ENCODE measurements at places on chromosomes 5 and 9. TPM values are rescaled to one million over a fixed set of nuclear protein-coding genes. Genes with fewer than 3 reads are reported as not detected.

GRCh38 chr9:105074491-105074890 lies 146.5 kb upstream of the ABCA1 start:
- no peak for DNase-seq

DNA sequence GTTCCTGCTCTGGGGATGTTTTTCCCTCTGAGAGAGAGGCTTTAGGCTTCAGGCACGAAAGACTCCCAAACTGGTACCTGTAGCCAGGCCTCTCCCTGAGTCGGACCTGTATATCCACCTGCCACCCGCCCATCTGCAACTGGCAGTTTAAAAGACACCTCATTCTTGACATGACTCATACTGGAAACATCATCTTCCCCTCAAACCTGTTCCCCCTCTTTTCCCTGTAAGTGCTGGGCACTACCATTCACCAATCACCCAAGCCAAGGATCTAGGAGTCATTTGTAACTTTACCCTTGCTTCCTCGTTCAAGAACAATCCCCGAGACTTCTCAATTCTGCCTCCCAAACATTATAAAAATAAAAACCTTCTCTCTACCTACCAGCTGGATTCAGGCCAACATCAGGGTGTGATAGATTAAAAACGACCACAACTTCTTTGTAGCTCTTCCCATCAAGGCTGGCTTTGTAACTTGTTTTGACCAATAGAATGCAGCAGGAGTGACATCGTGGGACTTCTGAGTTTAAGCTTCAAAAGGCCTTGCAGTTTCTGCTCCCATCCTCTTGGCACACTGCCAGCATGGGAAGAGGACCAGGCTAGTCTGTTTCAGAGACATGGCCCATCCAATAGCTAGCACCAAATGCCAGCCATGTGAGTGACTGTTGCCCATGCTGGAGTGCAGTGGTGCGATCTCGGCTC lies 1.8 kb upstream of the WDR31 start:
- DNase-seq, result no peak

MARCOL gene
- not detected for total RNA-seq

MAML1 gene
- 13.8 TPM for total RNA-seq

GRCh38 chr5:35617435-35618303 lies at the start of gene SPEF2:
TSS of gene SPEF2 (plus strand) at chr5:35617863. CDS start at chr5:35617998, 135 bp downstream.
- DNase-seq, result peak; percentile 85

All from myocyte (in vitro differentiated cells).